Progenitor cell of endocrine pancreas (in vitro differentiated cells): ENCODE measurements at places on chromosomes 11 and 22. TPM values are rescaled to one million over a fixed set of nuclear protein-coding genes. Genes with fewer than 3 reads are reported as not detected.

DNA sequence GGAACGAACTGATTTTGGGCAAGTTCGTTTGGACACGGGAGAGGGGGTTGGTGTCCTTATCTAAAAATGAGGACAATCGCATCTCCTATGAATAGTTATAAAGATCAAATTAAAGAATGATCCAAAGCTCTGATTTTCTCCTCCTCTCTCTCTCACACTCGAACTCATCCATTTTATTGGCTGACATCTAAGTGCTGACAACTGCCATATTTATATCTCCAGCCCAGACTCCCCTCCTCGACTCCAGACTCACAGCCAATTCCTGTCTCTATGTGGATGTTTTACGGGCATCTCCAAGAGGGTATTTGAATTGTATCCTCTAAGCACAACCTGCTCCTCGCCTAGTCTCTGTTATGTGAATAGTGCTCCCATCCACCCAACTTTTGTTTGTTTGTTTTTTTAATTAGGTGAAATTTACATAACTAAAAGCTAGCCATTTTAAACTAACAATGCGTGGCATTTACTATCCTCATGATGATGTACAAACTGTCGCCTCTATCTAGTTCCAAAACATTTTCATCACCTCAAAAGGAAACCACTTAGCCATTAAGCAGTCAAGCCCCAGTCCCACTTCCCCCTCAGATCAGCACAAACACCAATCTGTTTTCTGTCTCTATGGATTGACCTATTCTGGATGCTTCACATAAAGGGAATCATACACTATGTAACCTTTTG is 4.0 kb downstream of the SYN3 start:
- DNase-seq, result no peak

DNA sequence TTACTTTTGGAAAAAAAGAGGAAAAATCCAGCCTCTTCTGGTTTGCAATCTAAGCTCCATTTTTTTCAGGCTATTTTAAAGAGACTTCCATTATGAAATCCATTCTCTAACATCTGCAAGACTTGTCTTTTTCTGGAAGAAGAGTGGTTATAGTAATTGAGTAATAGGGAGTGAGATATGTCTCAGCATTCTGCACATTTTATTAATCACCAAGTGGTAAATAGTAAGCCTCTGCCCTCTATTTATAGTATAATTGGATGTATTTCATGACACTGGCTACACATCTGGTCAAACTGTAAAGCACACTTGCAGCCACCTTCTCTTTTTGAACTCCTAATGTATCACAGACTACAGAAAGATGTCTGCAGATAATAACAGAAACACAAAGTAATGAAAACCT is 391.1 kb downstream of the ETS1 start:
- no peak for DNase-seq

- no peak for DNase-seq
These were observed 58.1 kb upstream of the BARX2 start for GRCh38 chr11:129317571-129317970.

- DNase-seq, result no peak
These were observed 226.3 kb downstream of the OPCML start for GRCh38 chr11:133306019-133306418.

GRCh38 chr11:12160680-12161079 is 50.3 kb downstream of the MICAL2 start:
- no peak for DNase-seq

The CHST1 gene
- 0.31 and 0.36 TPM in 2 replicates for total RNA-seq

The SLN gene
- total RNA-seq, result 0.67 TPM in 1 of 2 replicates, not detected in the other
